Tibial artery (tissue), 4 donors: ENCODE measurements at places on chromosomes 4 and X.

GRCh38 chrX:10811111-10811510, 190.7 kb upstream of the MID1 start:
- H3K27ac ChIP-seq, result no peak overlapping the region
- H3K27me3 ChIP-seq, result no peaks in the 10 kb centered on the region
- no peak for DNase-seq
- H3K4me1 ChIP-seq, result no peaks in the 10 kb centered on the region

GRCh38 chr4:155304375-155304774, 72.4 kb downstream of the MAP9 start:
- no peaks in the 10 kb centered on the region for H3K27me3 ChIP-seq
- no peak for DNase-seq
- H3K27ac ChIP-seq, result no peak overlapping the region
- H3K36me3 ChIP-seq, result no peaks in the 10 kb centered on the region
- H3K4me1 ChIP-seq, result no peaks in the 10 kb centered on the region

DNA sequence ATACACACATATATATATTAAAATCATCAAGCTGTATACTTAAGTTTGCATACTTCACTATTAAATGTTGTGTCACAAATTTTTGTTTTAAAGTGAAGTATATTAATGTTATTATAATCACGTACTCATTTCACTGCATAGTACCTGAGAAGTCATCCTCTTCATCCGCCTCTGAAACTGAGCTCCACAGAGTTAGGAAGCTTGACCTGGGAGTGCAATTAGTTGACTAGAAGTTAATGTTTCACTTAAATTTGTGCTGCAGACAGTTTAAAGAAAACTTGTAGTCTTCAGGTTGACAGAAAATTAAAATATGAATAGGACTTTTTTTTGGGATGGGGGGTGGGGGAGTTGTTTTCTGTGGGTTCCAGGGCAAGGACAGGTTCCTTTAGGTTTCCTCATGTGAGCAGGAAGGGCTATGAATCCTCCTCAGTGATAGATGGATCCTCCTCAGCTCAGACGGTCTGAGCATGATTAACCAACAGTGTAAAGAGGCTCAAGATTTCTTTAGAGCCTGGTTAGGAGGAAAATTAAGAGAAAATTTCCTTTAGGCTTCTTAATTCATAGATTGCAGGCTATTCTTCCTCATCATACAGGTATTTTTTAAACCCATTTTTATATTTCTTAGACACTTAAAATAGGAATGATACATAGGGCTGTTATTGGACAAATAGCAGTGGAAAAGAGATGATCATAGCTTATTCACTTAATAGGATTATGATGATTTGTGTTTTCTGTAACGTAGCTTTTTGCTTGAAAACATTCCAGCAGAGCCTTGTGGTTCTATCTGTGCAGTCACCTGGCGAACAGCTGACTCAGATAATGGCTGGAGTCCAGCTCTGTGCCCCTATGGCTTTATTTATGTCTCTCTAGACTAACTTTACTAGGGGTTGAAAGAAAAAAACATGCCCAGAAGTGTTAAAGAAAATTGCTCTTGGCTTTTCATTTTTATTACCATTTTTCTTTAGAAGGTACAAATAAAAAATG, 102.7 kb downstream of the SLC4A4 start:
- no peaks in the 10 kb centered on the region for H3K27me3 ChIP-seq
- no peaks in the 10 kb centered on the region for H3K36me3 ChIP-seq
- H3K4me1 ChIP-seq, result no peaks in the 10 kb centered on the region

DNA sequence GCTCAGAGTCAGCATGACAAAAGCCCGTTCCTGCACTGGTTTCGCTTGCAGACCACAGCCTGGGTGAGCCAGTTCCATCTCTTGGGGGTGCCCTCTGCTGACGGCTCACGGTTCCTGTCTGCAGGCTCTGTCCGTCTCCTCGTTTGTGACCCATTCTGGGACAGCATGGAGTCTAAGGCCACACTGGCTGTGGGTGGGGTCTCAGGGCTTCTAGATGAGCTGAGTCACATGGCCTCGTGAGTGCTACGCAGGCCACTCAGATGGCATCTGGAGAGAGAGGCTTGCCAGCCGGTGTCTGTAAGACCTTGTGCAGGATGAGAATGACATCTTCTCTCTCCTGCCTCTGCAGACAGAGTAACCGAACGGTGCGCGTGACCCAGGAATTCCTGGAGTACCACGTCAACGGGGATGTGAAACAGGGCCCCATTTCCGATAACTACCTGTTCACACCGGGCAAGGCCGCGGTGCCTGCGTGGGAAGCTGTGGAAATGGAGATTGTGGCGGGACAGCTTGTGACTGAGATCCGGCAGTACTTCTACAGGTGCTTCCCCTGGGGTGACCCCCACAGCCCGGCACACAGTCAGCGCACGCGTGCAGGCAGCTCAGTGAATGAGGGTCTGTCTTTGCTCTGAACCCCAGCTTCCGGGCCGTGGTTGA, 31.6 kb upstream of the MRFAP1 start:
- H3K27me3 ChIP-seq, result no peaks in the 10 kb centered on the region
- H3K4me3 ChIP-seq, result no peak overlapping the region
- DNase-seq, result no peak
- H3K36me3 ChIP-seq, result peaks cover 91% of the 10 kb centered on the region
- no peaks in the 10 kb centered on the region for H3K4me1 ChIP-seq
- H3K27ac ChIP-seq, result no peak overlapping the region

DNA sequence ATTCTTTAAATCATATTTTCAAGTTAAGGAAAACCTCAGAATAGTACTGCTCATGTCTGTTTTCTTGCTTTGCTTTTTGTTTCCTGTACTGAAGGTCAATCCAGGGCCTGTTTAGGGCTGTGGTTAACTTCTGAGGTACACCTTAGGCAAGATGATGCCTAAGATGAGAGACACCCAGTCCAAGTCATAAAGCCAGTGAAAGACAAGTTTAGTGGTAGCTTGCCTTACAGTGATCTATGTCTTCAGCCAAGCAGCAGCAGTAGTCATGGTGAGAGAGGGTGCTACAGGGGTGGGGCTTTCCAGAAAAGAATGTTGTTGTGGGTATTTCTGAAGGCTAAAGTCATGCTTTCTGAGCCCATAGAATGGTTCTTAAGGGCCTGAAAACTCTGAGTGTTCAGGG, 173.7 kb downstream of the VSIG4 start:
- no peak overlapping the region for H3K27ac ChIP-seq
- H3K4me3 ChIP-seq, result no peak overlapping the region
- H3K36me3 ChIP-seq, result no peaks in the 10 kb centered on the region
- no peaks in the 10 kb centered on the region for H3K27me3 ChIP-seq

DNA sequence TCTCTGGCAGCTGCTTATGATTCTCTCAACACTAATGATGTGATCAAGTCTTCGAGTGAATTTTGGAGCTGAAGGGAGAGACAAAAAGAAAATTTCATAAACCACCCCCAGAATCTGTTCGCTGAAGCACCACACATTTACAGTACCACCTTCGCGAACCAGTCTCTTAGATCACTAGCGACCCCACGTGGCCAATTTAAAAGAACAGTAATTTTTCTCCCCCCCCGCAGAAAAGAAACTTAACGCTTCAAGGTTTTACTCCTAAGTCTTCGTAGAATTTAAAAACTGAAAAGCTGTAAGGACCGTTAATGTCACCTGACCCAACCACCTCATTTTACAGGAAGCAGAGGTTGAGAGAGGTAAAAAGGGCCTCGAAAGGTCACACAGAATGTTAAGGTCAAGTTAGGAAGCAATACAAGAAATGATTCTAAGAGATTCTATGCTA, 187.5 kb downstream of the QDPR start:
- peaks cover 11% of the 10 kb centered on the region for H3K4me1 ChIP-seq
- H3K36me3 ChIP-seq, result no peaks in the 10 kb centered on the region
- H3K4me3 ChIP-seq, result no peak overlapping the region
- no peaks in the 10 kb centered on the region for H3K27me3 ChIP-seq
- H3K27ac ChIP-seq, result no peak overlapping the region

GRCh38 chr4:4627906-4628305, 86.1 kb upstream of the STX18 start:
- no peak for DNase-seq
- H3K27ac ChIP-seq, result no peak overlapping the region
- no peaks in the 10 kb centered on the region for H3K27me3 ChIP-seq
- H3K36me3 ChIP-seq, result no peaks in the 10 kb centered on the region
- no peaks in the 10 kb centered on the region for H3K4me1 ChIP-seq

- no peaks in the 10 kb centered on the region for H3K27me3 ChIP-seq
- peak overlapping the region; percentile 52 for H3K27ac ChIP-seq
- H3K4me1 ChIP-seq, result no peaks in the 10 kb centered on the region
- H3K4me3 ChIP-seq, result no peak overlapping the region
- no peaks in the 10 kb centered on the region for H3K36me3 ChIP-seq
- no peak for DNase-seq
These were observed 39.4 kb downstream of the PPP1R2C start for GRCh38 chrX:42738552-42738951.
